SK-N-SH (cell line): ENCODE measurements at places on chromosomes 2 and 18. TPM values are rescaled to one million over a fixed set of nuclear protein-coding genes. Genes with fewer than 3 reads are reported as not detected.

GRCh38 chr2:44813165-44813564, 128.3 kb upstream of the SIX3 start:
- no peaks in the 10 kb centered on the region for H3K36me3 ChIP-seq
- H3K27ac ChIP-seq = no peak overlapping the region
- DNase-seq = peak; percentile 54
- no peaks in the 10 kb centered on the region for H3K4me1 ChIP-seq
- H3K27me3 ChIP-seq = peaks cover 6% of the 10 kb centered on the region; the same call in 1 of the 2 replicates
- H3K4me3 ChIP-seq = no peak overlapping the region

GRCh38 chr18:23585897-23586248, 433 bp downstream of the NPC1 start:
- no peak for DNase-seq
- peak overlapping the region; percentile 81 for H3K4me3 ChIP-seq
- H3K27me3 ChIP-seq = no peaks in the 10 kb centered on the region
- peak overlapping the region; percentile 99 for H3K27ac ChIP-seq

DNA sequence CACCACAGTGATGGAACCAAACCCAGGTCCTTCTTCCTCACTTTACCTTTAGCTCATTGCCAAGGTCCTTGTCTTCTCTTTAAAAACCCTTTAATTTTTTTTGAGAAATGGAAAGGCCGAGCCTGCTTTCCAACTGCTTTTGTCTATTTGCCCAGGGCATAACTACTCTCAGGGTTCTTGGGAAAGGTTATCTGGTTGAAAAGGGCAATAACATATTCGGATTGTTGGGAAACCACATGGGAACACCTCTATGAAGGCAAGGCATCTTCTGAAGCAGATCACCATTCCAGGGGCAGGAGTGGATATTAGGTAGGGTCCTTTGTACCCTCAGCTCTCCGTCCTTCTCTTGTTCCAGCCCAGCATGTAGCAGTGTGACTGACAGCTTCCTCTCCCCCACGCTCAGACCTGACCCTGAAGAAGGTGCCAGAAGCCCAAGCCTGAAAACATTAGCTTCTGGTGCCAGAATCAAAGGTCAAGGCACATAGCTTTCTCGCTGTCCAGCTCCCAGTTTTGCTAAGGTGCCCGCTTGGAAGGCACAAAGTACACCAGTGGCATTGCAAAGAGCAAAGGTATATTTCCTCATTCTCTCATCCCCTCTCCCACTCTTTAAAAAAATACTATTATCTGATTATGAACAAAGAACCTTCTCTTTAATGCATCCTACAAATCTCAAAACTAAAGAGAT, 123.2 kb upstream of the LINC00305 start:
- H3K27ac ChIP-seq = no peak overlapping the region
- H3K4me3 ChIP-seq = no peak overlapping the region
- DNase-seq = no peak
- no peaks in the 10 kb centered on the region for H3K36me3 ChIP-seq

- DNase-seq = no peak
- no peaks in the 10 kb centered on the region for H3K27me3 ChIP-seq
- no peak overlapping the region for H3K27ac ChIP-seq
- H3K4me1 ChIP-seq = no peaks in the 10 kb centered on the region
- no peak overlapping the region for H3K4me3 ChIP-seq
These were observed 87.4 kb downstream of the COL6A3 start for GRCh38 chr2:237326266-237327171.

DNA sequence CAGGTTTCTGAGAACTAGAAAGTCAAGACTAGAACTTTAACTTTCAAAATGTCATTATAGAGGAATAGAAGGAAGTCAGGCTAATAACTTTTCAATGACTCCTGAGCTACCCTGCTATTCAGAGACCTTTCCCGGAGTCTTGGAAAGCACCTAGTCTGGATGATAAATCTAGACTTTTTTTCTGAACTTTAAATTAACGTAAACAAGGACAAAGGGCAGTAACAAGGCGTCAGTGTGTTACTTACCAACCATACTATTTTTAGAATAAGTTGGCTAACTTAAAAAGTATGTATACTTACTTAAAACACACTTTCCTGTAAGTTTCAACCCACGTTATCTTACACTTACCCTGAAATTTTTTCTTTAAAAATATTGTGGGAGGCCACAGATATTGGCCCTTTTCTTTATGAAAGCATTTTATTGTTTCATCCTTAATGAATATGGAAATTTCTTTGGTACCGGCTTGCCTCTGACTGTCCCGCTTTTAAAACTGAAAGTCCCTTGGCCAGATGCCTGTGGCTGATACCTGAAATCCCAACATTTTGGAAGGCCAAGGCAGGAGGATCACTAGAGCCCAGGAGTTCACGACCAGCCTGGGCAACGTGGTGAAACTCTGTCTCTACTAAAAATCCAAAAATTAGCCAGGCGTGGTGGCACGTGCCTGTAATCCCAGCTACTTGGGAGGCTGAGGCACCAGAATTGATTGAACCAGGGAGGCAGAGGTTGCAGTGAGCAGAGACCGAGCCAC, 9.7 kb downstream of the PMAIP1 start:
- peaks cover under 1% of the 10 kb centered on the region for H3K36me3 ChIP-seq
- H3K27ac ChIP-seq = peak overlapping the region; percentile 56; the same call in 1 of the 2 replicates
- DNase-seq = no peak
- H3K27me3 ChIP-seq = no peaks in the 10 kb centered on the region
- peaks cover 22% of the 10 kb centered on the region for H3K4me1 ChIP-seq

DNA sequence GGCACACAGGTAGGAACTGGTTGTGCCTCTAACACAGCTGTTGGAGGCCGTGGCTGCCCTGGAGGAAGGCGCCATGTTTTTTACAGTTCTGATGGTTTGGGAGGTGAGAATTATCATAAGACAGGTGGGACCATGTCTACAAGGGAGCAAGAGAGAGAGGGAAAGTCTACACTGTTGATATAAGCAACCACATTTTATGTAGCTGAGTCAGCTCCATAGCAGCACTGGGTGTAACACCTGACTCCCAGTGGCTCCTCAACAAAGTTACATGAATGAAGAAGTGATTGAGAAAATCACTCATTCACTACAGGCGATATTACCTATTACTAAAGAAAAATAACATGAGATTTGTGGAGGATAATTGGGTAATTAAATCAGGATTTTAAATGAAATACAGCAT, 41.3 kb upstream of the ACAA2 start:
- no peak overlapping the region for H3K27ac ChIP-seq
- H3K27me3 ChIP-seq = no peaks in the 10 kb centered on the region
- no peaks in the 10 kb centered on the region for H3K36me3 ChIP-seq

- no peak for DNase-seq
- H3K4me3 ChIP-seq = no peak overlapping the region
- H3K27ac ChIP-seq = no peak overlapping the region
- peaks cover 2% of the 10 kb centered on the region for H3K36me3 ChIP-seq
- no peaks in the 10 kb centered on the region for H3K27me3 ChIP-seq
- H3K4me1 ChIP-seq = peaks cover 8% of the 10 kb centered on the region; the same call in 1 of the 2 replicates
These were observed 228.3 kb downstream of the SRBD1 start for GRCh38 chr2:45382744-45383143.

DNA sequence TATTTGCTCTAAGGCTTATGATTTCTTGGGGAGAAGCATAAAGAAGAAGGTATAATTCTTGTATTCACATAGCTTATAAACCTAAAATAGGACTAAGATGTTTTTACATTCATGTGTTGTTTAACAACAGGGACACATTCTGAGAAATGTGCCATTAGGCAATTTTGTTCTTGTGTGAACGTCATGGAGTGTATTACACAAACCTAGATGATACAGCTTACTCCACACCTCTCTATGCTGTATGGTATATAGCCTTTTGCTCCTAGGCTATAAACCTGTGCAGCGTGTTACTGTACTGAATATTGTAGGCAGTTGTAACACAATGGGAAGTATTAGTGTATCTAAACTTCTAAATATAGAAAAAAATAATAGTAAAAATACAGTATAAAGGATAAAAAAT, 92.1 kb downstream of the PHLPP1 start:
- H3K4me1 ChIP-seq = no peaks in the 10 kb centered on the region; the same call in 1 of the 2 replicates
- no peaks in the 10 kb centered on the region for H3K36me3 ChIP-seq
- H3K27me3 ChIP-seq = no peaks in the 10 kb centered on the region
- DNase-seq = no peak
- H3K4me3 ChIP-seq = no peak overlapping the region
- no peak overlapping the region for H3K27ac ChIP-seq

DNA sequence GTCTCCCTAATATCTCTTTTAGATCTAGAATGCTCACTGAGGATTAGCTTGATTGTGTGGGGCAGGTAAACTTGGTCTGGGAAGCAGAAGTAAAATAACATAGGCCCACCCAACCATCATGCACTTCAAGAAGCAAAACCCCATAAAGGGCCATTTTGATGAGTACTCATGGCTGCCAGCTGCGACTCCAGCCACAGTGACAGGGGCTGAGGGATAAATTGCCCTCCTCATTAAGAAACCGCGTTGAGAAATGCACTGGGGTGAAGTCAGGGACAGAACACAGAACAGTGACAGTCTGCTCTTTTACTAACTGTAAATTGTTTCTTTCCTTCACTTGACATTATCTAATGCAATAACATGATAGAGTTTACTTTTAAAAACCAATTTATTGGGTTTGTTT, 60.2 kb downstream of the RND3 start:
- H3K4me3 ChIP-seq = no peak overlapping the region
- no peak overlapping the region for H3K27ac ChIP-seq

DNA sequence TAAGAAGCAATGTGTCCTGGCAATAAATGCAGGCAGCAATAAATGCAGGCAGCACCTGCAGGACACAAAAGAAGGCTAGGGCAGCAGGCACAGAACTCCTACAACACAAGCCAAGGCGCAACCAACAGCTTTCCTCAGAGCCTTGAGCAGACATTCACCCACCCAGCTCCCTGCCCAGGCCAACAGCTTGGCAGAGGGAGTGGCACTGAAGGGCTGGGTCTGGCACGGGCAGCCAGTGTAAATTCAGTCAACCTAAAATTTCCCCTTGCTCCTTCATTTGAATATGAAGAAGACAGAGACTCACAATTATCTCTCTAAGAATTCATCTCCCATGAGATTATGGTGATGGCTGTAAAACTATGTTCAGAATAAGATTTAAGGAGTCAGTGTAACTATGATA, 35.4 kb downstream of the AAK1 start:
- no peak overlapping the region for H3K4me3 ChIP-seq
- H3K36me3 ChIP-seq = peaks cover 13% of the 10 kb centered on the region
- H3K27ac ChIP-seq = no peak overlapping the region
- H3K4me1 ChIP-seq = peaks cover 5% of the 10 kb centered on the region; the same call in 1 of the 2 replicates
- no peak for DNase-seq
- H3K27me3 ChIP-seq = no peaks in the 10 kb centered on the region

DNA sequence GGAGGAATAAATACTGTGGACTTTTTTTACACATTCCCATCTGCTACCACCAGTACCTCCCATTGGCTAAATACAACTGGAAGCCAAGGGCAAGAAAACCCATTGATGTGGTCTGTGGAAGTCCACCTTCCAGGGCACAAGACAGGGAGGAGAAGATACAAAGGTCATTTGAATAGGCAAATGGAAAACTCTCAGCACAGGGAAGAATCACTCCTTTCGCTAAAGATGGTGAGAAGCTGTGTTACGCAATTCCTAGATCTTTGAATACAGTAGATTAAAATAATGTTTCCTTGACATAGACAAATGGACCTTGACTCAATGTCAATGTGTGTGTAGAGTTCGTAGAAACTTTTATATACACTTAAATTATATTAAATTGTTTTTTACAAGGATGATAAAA, 70.9 kb upstream of the ERBB4 start:
- H3K4me3 ChIP-seq = no peak overlapping the region
- H3K27ac ChIP-seq = no peak overlapping the region
- H3K36me3 ChIP-seq = no peaks in the 10 kb centered on the region
- H3K4me1 ChIP-seq = no peaks in the 10 kb centered on the region
- no peak for DNase-seq

- H3K4me3 ChIP-seq = no peak overlapping the region
- DNase-seq = no peak
- no peaks in the 10 kb centered on the region for H3K36me3 ChIP-seq
- no peak overlapping the region for H3K27ac ChIP-seq
- H3K4me1 ChIP-seq = no peaks in the 10 kb centered on the region
These were observed 625.2 kb downstream of the CPS1 start for GRCh38 chr2:211181626-211182025.

DNA sequence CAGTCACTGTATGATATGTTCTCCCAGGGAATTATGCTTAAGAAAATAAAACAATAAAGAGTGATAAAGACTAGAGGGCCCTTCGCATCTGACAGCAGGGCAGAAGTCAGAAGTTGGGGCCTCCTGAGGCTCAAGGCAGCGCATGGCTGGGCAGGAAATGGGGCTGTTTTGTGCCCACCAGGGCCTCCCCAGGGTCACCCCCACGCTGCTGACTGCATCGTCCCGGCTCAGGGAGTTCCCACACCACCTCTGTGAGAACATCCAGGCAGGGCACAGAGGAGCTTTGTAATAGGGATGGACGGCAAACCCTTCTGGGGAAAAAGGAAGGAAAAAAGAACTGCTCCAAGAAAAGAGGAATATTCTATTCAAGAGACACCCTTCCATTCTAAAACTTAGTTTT, 41.2 kb downstream of the PAX3 start:
- no peak for DNase-seq
- no peaks in the 10 kb centered on the region for H3K4me1 ChIP-seq
- no peak overlapping the region for H3K4me3 ChIP-seq
- no peaks in the 10 kb centered on the region for H3K36me3 ChIP-seq
- H3K27ac ChIP-seq = no peak overlapping the region
- H3K27me3 ChIP-seq = no peaks in the 10 kb centered on the region; the same call in 1 of the 2 replicates

GRCh38 chr2:236309669-236310029, 45.4 kb upstream of the ASB18 start:
- DNase-seq = peak; percentile 49
- no peaks in the 10 kb centered on the region for H3K36me3 ChIP-seq
- no peaks in the 10 kb centered on the region for H3K4me1 ChIP-seq
- no peak overlapping the region for H3K27ac ChIP-seq
- H3K4me3 ChIP-seq = no peak overlapping the region; the same call in 1 of the 2 replicates
- H3K27me3 ChIP-seq = no peaks in the 10 kb centered on the region

GRCh38 chr18:57984490-57985115, 59.4 kb upstream of the NEDD4L start:
- no peaks in the 10 kb centered on the region for H3K4me1 ChIP-seq
- DNase-seq = no peak
- H3K27me3 ChIP-seq = no peaks in the 10 kb centered on the region
- no peaks in the 10 kb centered on the region for H3K36me3 ChIP-seq
- no peak overlapping the region for H3K4me3 ChIP-seq

GRCh38 chr2:75666911-75667310, 20.3 kb downstream of the MRPL19 start:
- H3K4me3 ChIP-seq = no peak overlapping the region
- no peaks in the 10 kb centered on the region for H3K4me1 ChIP-seq
- H3K36me3 ChIP-seq = peaks cover 78% of the 10 kb centered on the region

GAL3ST2 gene
- polyA plus RNA-seq = 0.10 and 0.15 TPM in 2 replicates

PLCL1 gene
- 7.7 and 10.3 TPM in 2 replicates for polyA plus RNA-seq

SIX3 gene
- polyA plus RNA-seq = 0.58 and 0.67 TPM in 2 replicates

KCNE4 gene
- 0.19 and 0.20 TPM in 2 replicates for polyA plus RNA-seq

IL36B gene
- polyA plus RNA-seq = not detected in 2 replicates

RALBP1 gene
- polyA plus RNA-seq = 43.8 and 43.9 TPM in 2 replicates

TDRD15 gene
- polyA plus RNA-seq = not detected in 2 replicates

COX7A2L gene
- 77.6 and 82.3 TPM in 2 replicates for polyA plus RNA-seq

YIPF4 gene
- 3.2 and 3.5 TPM in 2 replicates for polyA plus RNA-seq

PCARE gene
- not detected in 2 replicates for polyA plus RNA-seq

POU3F3 gene
- not detected in 2 replicates for polyA plus RNA-seq

CCL20 gene
- polyA plus RNA-seq = 0.12 TPM in 1 of 2 replicates, not detected in the other
